ENCODE measurements at places on chromosomes 6 and 20. TPM values are rescaled to one million over a fixed set of nuclear protein-coding genes. Genes with fewer than 3 reads are reported as not detected.
A peak's percentile ranks its signal among the peaks of the same experiment; 100 is the strongest.

- DNase-seq = peak; percentile 27
These were observed 42.3 kb upstream of the TMEM181 start for GRCh38 chr6:158517581-158517980.

GRCh38 chr20:46085179-46085851 is 4.4 kb downstream of the NCOA5 start:
- no peak for DNase-seq

Gene PHACTR2
- 13.5 TPM for total RNA-seq

Gene IL20RA
- total RNA-seq = not detected

Gene GSTA2
- total RNA-seq = not detected

Gene HLA-DMA
- 16.2 TPM for total RNA-seq

Gene ERVFRD-1
- not detected for total RNA-seq

GRCh38 chr6:27040244-27041042 is 207.1 kb upstream of the PRSS16 start:
- no peak for DNase-seq
